Stimulated activated effector memory CD8-positive, alpha-beta T cell treated with anti-CD3 and anti-CD28 coated beads, Interleukin-12 subunit alpha, Interleukin-12 subunit beta, amount 100 ng/mL, for 72 hours (primary cell): ENCODE measurements at places on chromosomes 12 and 14.

DNA sequence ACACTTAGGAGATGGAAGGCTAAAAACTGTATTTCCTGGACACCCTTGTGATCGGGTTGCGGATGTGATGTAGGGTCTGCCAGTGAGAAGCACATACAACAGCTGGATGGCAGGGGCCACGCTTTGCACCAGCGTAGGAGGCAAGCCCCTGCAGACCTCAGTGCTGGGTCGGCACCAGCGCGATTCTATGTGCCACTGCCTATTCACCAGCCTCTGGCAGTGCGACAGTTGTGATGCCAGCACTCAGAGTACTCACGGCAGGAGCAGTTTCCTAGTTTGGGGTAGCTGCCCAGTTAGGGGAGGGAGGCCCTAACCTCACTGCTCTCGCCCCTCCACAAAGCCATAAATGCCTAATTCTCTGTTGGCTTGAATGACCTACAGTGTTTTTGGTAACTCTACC is 31.6 kb downstream of the SPTLC2 start:
- no peak for DNase-seq

DNA sequence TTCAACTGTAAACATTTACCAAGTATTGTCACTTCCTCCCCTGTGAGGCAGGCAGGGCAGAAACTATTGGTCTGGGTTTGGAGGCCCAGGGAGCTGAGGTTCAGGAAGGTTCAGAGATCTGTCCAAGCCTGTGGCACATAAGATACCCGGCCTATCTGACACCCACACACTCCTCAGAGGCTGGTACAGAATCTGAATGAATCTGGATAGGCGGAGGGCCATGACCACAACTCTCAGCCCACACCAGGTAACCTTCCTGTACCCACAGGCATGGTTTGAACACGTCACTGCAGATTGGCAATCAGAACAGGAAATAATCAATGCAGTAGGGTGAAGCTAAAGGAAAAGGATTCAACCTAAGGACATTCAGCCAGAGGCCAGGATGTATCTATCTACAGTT is 92.8 kb upstream of the TMCC3 start:
- no peak for DNase-seq

- no peak for DNase-seq
Measured at GRCh38 chr12:109998241-109998903, 858 bp upstream of the ANKRD13A start.

GRCh38 chr14:94356379-94357056 is 31.9 kb downstream of the SERPINA1 start:
- DNase-seq: no peak

GRCh38 chr12:843609-844008 is 91.2 kb downstream of the WNK1 start:
- no peak for DNase-seq

- DNase-seq: no peak
Measured at GRCh38 chr12:110796952-110797351, 49.8 kb upstream of the CCDC63 start.

- DNase-seq: no peak
Measured at GRCh38 chr12:51449580-51450246, 25.1 kb downstream of the SLC4A8 start.
